ENCODE measurements at places on chromosomes 12 and 14. TPM values are rescaled to one million over a fixed set of nuclear protein-coding genes. Genes with fewer than 3 reads are reported as not detected.

The ARMH4 gene
- total RNA-seq, result 19.8 TPM

The ASB8 gene
- 24.8 TPM for total RNA-seq

The HCAR1 gene
- 1.2 TPM for total RNA-seq

The USP44 gene
- 0.25 TPM for total RNA-seq

The RPGRIP1 gene
- 0.35 TPM for total RNA-seq

The TMEM121 gene
- total RNA-seq, result 5.6 TPM

The NFE2 gene
- total RNA-seq, result 0.47 TPM

The SERPINA1 gene
- total RNA-seq, result 1.2 TPM

The LRFN5 gene
- 13.8 TPM for total RNA-seq

The LRP6 gene
- total RNA-seq, result 72.9 TPM

The ZFHX2 gene
- 13.7 TPM for total RNA-seq

The LRCOL1 gene
- not detected for total RNA-seq

The ARHGEF25 gene
- total RNA-seq, result 62.4 TPM

The SPPL3 gene
- total RNA-seq, result 75.6 TPM

The GZMB gene
- total RNA-seq, result not detected

The TEAD4 gene
- 39.0 TPM for total RNA-seq

The PKP2 gene
- 69.5 TPM for total RNA-seq

The MYBPC1 gene
- total RNA-seq, result not detected

The A2M gene
- 4.3 TPM for total RNA-seq

Data from mesothelial cell of epicardium (in vitro differentiated cells).